ENCODE measurements at places on chromosomes 4 and X.

GRCh38 chrX:499870-500364 is 113.2 kb upstream of the PPP2R3B start:
- DNase-seq = no peak

DNA sequence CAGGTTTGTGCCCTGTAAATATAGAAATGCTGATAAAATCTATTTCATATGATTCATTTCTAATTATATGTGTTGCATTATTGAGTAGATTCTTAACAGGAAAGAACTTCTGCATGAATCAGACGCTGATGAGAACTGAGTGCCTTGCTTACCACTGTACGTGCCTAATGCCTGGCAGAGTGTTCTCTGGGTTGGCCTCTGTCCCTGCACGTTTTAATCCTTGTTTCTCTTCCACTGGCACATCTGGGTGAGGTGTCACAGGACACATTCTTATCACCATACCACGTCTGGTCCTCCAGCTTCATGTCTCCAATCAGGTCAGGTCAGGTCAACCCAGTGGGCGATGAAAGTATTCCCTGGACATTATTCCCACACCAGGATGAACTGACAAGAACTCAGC is 53.6 kb downstream of the KLF3 start:
- no peak for DNase-seq

DNA sequence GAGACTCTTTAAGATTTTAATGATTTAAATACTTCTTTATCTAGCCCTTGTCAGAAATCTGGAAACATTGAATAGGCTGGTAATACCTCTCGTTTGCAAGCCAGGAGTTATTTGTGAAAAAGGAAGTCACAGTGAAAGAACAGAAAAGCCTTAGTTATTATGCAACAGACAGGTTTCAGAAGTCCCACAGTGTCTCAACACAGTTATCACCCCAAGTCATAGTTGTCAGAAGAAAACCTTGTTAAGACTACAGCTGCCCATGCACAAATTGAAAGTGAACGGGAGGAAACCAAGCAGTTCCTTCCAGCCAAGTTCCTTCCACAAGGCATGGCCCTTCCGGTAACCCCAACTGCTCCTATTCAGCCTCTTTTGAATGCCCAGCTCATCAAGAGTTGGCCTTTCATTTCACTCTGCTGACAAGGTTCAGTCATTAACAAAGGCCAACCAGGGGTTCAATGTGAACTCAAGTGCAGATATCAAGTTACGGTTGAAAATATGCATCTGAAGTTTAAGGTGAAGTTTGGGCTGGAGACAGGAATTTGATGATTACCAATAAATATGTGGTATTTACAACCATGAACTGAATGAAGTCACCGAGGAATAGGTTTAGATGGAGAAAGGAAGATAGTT is 15.6 kb downstream of the ALPK1 start:
- DNase-seq = no peak

DNA sequence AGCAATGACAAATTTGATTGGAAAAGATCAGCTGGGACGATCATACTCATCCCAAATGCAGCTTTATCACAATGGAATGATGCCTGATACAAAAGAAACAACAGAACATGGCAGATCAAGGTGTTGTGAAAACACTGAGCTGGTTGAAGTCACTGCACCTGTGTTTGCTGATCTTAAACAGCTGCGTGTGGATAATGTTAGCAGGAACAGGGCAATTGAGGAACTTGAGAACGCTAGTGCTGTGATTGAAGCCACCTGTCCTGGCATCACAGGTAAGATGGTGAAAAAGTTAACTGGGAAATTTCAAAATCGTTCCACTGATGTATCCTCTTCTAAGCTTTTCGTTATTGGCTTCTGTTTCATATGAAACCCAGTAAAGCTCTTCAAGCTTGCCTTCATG is 27.4 kb upstream of the SOD3 start:
- peak; percentile 10 for DNase-seq

- no peak for DNase-seq
Measured at GRCh38 chrX:73490661-73491060, 43.8 kb downstream of the CDX4 start.

DNA sequence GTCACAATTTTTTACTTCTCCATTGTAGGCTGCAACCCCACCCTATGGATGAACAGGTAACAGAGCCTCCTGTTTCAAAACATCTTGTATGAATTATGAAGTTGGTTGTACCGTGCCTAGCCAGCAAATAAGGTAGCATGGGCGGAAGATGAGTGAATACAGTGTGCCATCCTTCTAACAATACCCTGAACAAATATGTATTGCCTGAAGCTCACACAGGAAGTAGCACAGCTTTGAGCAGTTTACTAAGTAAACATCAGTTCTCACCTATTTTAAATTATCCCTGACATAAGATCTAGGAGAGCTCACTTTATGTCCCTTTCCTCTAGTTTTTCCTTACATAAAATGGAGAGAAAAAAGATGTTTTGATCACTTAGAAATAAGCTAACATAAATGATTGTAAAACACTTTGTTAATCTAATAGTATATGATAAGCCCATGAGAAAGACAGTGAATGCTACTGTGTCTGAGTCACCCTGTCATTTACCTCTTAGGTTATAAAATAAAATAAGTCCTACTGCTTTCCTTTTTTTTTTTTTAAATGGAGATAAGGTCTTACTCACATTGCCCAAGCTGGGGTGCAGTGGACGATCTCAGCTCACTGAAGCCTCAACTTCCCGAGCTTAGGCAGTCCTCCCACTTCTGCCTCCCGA is 36.6 kb downstream of the GRSF1 start:
- peak; percentile 88 for DNase-seq

DNA sequence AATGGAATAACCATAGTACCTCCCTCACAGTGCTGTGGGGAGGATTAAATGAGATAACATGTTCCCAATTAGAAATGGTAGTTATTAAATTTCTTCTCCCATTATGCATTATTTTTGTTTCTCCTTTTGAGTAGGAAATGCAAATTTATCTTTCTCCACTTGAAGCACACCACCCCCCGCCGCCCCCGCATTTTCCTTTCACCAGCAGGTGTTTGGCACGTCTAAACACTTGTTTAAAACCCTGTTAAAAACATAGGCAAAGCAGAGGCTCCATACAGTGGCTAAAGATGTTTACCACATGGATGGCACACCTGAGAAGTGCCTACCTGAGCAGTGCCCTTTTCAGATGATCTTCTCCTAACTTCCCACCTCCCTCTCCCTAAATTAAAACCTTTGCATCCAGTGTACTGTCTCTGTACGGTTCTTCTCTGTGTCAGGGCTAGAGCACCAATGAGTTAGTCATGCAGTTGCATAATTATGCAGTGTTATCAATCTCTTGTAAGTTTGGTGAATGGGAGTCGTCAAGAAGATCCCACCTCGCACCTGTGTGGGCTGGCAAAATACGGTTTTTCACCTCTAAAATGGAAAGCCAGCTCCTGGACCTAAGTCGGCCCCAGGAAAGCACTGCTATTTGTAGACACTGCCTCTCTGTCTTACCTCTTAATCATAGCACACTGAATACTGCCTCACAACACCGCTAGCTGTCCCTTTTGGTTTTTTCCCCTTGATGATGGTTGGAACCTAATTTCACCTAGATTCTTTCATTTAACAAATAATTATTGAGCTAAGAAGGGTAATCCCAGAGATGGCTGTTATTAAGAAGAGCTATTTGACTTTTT is 122.0 kb downstream of the CT47B1 start:
- DNase-seq = peak; percentile 38

DNA sequence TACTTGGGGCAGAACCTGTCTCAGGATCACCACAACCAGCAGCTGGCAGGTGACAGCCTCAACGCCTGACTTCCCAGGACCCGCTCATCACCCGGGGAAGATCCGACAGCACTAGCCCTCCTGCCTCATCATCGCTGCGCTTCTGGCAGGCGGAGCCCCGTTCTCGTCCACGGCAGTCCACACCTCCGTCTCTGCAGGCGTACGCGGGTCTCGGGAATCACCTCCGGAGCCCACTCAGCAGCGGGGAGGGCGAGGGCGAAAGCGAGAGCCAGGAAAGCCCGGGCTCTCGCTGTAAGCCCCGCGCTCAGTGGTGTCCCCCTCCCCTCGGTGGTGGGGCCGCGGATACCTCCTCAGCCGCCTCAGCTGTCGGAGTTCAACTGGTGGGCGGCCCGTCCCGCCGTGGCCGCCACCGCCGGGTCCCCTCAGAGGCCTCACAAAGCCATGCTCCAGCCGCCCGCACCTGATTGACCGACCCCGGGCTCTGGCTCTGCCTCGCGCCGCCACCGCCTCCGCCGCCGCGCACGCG is 518 bp upstream of the CNKSR2 start:
- DNase-seq = peak; percentile 27

GRCh38 chr4:94880956-94881355 is 123.2 kb downstream of the BMPR1B start:
- no peak for DNase-seq

DNA sequence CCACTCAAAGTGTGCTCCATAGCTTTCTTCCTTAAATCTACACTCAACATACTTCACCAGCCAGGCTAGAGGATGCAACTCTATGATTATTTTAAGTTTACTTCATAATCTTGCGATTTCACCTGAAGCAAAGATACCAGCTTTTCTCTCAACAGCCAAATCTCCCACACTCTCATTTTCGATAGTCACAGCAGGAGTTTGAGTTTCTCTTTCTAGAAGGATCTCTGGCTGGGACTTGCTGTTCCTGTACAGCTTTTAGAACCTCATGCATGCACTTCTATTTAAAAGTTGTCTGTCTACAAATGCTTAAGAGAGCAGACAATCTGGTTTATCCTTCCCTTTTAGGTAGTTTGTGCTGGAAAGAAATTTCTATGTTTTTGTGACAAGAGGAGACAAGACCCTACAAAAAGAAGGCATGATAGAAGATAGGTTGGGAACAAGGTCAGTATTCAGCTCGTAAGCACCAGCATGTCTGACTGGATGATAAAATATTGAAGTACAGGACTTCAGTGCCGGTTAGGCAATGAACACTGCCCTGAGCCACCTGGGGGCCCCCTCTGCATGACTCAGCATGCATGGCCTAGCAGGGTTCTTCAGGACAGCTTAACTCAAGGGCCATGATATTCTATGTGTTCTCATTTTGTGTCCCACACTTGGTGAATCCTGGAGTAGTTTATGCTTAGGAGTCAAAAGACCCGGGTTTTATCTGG is 65.6 kb downstream of the ATXN3L start:
- peak; percentile 2 for DNase-seq

DNA sequence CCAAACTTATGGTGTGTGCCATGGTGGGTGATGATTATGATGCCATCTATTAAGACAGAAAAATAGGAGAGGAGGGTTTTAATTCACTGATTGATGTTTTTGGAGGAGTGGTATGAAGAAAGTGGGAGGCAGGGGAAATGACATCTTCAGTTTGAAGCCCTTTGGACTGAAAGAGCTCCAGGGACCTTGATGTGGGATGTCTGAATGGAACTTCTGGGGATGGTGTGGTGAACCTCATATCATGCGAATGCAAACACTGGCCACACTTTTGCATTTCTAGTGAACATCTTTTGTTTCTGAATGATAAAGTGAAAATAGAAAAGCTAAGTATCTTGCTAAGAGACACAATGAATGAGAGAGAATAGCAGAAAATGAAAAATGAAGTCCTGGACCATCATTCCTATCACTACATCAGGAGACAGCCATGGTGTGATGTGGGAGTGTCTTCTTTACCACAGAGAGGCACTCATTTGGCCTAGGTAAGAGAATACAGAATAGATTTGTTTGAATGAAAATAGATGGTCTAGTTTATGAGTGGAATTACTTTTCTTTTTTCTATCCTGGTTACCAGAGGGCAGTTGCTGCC is 123.5 kb downstream of the ZNF827 start:
- DNase-seq = no peak

DNA sequence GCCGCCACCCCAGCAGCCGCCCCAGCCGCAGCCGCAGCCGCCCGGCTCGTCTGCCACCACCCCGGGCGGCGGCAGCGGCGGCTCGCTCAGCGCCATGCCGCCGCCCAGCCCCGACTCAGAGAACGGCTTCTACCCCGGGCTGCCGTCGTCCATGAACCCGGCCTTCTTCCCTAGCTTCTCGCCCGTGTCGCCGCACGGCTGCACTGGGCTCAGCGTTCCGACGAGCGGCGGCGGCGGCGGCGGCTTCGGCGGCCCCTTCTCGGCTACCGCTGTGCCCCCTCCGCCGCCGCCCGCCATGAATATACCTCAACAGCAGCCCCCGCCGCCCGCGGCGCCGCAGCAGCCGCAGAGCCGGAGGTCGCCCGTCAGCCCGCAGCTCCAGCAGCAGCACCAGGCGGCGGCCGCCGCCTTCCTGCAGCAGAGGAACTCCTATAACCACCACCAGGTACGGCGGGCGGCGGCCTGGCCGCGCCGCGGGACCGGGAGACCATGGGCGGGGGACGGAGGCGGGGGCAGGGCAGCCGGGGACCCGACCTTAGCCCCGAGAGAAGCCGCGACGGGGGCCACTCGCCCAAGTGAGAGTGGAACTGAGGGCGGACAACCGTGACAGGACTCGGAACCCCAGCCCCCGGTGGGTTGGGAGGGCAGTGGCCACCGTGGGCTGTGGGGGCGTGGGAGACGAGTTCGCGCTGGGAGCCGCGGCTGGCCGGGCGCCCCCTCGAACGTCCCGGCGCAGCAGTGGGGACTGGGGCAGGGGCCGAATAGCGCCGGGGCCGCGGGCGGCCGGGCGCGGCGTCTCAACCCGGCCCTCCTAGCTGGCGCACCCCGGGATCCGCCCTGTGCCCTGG is 1.8 kb downstream of the CPEB2 start:
- DNase-seq = no peak

GRCh38 chr4:89213382-89213701 is 94.3 kb downstream of the GPRIN3 start:
- no peak for DNase-seq

DNA sequence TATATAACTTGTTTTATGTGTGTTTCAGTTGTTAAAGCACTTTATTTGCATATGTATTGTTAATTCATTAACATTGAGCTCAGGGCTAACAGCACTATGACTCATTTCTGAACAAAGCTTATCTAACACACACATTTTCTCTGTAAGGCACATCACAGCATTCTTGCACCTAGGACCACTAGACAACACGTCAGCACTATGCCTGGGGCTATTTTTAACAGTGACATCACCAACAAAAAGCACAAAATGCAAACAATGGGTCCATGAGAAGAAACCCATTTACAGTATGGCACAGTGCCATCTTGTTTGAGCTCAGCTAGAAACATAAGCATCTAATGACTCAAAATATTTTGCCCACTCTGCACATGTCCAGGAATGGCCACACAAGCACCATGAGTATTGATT is 124.4 kb downstream of the RELL1 start:
- DNase-seq = no peak

GRCh38 chrX:46796574-46797191 is 37.8 kb upstream of the SLC9A7 start:
- peak; percentile 73 for DNase-seq

GRCh38 chr4:147736458-147736857 is 4.6 kb downstream of the ARHGAP10 start:
- DNase-seq = no peak

GRCh38 chrX:104324461-104325212 is 69.9 kb upstream of the ESX1 start:
- no peak for DNase-seq

DNA sequence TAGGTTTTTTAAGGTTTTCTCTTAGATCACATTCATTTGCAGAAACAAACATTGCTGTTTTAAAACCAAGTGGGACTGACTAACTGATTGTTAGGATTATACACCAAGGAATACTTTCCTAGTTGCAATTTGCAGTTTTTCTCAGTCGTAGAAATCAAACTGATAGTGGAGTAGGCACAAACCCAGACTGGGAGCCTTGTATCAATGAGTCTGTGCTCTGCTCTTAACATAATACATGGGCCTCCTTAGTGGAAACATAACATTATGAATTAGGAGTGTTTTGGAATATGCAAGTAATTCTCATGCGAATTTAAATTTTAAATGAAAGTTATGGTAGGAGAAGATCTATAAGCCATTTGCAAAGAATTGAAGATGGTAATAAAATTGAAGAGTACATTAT is 223.5 kb downstream of the CLCN4 start:
- DNase-seq = no peak

GRCh38 chr4:41327770-41328169 is 71.0 kb downstream of the UCHL1 start:
- DNase-seq = no peak
